HFFc6 (cell line): ENCODE measurements at places on chromosomes 7 and 10.

- DNase-seq = no peak
Measured at GRCh38 chr7:5685205-5685604, 96.3 kb downstream of the RNF216 start.

- no peak for DNase-seq
Measured at GRCh38 chr10:29671228-29671780, 36.5 kb upstream of the SVIL start.

DNA sequence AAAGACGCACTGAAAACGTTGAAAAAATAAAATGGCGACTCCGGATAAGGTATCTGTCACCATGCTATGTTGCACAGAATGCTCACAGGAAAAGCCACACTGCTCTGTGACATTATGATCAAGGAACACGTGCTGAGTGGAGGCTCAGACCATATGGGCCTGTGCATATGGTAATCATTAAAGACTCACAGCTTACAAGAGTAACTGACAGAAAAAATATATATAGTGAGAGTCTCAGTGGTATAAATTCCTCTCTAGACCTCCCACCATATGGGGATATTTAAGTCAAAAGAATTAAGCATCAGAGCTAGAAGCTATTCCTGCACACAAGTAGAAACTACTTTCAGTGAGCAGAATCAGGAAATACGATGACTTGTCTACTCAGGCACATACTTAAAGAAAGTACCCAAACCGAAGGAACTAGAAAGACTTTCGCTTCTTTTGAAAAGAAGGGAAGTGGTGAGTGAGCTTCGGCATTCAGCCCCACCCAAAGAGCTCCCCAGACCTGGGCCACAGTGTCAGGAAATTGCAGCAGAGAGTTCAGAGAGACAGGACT lies 65.1 kb upstream of the MPP7 start:
- DNase-seq = no peak

- no peak for DNase-seq
Measured at GRCh38 chr7:82438521-82438920, 5.1 kb downstream of the CACNA2D1 start.

- no peak for DNase-seq
Measured at GRCh38 chr10:1183701-1184100, 127.5 kb downstream of the WDR37 start.

- DNase-seq = peak; percentile 39
Measured at GRCh38 chr10:28250782-28251181, 52.1 kb downstream of the MPP7 start.

DNA sequence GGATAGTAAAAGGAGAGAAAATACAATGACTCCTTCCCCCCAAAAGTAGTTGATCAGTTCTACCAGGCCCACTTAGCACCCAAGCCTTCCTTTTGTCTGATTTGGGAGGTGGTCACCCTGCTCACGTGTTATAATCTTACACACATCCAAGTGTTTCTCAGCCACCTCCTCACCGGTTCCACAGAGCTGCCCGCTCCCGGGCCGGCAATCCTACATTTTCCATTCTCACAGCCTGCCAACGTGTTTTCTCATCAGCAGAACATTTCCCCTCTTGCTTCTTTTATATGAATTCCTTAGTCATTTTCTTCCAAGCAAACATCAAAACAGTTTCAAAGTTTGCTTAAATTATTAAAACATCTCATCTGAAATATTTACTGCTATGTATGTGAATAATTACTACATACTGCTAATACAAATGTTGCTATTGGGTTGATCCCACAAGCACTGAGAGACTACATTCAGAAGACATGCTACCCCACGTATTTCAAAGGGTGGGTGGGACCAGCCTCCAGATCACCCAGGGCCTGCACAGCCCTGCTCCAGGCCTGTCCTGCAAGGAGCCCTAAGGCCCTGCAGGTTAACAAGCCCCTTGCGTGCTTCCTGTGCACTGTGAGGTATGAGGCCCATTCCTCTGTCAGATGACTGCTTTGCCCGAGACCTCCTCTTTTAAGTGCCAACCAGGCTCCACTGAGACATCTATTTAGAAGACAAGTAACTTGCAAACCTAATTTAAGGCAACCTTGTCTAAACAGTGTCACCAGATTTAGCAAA lies 75.3 kb downstream of the GRB10 start:
- DNase-seq = no peak

GRCh38 chr7:99080679-99081078 lies 63.2 kb downstream of the SMURF1 start:
- DNase-seq = no peak

DNA sequence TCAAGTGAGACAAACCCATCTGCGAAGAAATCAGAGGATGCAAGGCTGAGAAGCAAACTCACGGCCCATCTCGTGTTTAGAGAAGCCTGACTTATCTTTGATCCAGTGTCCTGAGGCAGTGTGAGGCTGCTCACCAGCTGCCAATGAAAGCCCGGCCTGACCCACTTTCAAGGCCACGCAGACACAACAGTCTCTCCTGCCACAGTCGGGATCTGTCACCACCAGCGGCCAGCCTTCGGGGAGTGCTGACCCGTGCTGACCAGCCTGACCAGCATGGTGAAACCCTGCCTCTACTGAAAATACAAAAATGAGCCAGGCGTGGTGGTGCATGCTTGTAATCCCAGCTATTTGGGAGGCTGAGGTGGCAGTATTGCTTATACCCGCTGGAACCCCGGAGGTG lies 7.4 kb upstream of the DNAJB6 start:
- no peak for DNase-seq

DNA sequence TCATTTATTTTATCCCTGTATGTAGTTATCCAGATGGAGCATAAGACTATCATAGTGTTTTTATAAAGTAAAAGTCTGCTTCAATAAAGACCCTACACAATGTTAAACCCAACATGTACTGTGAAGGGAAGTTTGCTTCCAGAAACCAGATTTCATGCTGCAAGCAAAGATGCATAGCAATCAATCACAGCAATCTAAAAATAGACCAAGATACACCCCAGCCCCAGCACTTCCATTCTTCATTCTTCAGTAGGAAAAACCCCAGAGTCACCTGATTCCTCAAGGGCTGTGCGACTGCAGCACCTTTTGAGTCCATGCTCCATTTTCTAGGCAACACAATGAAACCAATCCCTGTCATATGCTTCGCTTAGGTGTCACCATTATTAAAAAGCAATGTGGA lies 66.9 kb upstream of the PDE1C start:
- no peak for DNase-seq

DNA sequence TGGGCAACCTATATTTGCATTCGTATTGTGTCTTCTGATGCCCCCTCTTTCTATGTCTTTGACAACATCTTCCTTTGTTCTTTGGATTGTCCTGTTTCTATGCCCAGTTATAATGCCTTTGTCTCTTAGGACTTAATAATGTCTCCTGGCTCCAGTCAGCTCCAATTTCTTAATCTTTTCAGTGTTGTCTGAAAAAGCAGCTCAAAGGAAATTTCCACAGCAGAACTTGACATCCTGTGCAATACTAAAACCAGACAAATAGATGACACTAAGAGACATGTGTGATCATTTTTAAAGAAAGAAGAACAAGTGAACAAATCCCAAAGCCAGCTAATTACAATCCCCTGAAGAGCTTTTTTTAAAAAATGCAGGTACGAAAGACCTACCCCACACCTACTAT lies 47.7 kb upstream of the RNF148 start:
- no peak for DNase-seq

GRCh38 chr7:94170836-94171235 lies 166.7 kb upstream of the BET1 start:
- no peak for DNase-seq

DNA sequence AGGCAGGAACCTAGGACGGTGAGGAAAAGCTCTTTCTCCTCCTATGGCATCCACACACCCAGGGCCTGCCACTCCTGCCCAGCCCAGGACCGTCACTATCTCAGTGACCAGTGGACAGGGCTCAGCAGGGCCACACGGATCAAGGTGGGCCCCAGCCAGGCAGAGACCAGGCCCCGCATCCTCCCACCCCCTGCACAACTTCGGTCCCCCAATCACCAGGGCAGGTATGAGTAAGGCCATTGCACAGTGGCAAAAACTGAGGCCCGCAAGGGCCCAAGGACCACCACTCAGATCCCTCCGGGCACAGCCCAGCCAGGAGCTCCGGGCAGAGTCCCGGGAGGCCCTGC lies 30.3 kb downstream of the OAT start:
- no peak for DNase-seq

- no peak for DNase-seq
Measured at GRCh38 chr7:151699928-151700319, 177.0 kb downstream of the PRKAG2 start.
